ENCODE measurements at places on chromosomes 5 and 9.
A peak's percentile ranks its signal among the peaks of the same experiment; 100 is the strongest.

DNA sequence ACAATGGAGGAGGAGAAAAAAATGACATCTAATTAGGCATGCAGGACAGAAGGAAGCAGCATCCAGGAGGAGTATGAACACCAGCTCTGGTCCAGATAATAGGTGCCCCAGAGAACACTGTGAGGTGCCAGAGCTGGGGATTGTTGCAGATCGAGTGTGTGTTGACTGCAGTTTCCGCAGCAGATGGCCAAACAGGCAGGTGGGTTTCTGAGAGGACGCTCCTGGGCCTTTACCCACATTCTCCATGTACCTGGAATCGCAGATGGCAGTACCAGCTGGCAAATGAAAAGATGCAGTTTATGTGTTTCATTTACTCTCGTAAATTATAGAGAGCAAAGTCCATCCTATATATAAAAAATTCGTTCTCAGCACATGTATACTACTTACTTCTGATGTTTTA, 182.2 kb upstream of the ISL1 start:
- DNase-seq: no peak

DNA sequence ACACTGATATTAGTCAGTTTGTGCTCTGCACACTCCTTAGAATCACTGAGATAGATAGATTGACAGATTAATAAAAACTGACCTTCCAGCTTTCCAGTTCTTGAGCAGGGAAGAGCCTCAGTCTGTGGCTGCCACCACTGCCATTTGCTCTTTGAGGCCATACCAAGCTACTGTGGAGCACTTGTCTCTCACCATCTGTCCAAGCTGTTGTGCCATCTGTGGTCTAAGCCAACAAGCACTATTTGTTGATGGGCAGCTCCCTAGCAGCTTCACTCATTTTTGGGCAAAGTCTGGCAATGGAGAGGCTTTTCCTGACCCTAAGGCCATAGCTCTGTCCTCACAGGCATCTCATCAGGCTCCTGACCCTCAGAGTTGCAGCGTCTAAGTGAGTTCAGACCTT, 30.4 kb downstream of the HTR1A start:
- DNase-seq: no peak

DNA sequence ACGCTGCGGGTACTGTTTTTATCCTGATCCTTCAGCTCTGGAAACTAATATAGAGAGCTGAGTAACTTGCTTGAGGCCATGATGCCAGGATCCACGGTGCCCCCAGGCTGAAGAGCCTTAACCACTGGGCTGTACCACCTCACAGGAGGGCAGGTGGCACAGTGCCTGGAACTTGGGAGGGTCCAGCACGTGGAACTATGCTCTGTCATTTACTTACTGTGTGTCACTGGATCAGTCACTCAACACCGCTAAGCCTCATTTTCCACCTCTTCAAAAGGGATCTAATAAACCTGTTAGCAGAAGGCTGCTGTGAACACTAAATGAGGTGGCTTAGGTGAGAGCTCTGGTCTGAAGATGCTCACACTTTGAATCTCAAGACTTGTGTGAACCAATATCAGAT, 29.6 kb downstream of the KCNIP1 start:
- no peak for DNase-seq

DNA sequence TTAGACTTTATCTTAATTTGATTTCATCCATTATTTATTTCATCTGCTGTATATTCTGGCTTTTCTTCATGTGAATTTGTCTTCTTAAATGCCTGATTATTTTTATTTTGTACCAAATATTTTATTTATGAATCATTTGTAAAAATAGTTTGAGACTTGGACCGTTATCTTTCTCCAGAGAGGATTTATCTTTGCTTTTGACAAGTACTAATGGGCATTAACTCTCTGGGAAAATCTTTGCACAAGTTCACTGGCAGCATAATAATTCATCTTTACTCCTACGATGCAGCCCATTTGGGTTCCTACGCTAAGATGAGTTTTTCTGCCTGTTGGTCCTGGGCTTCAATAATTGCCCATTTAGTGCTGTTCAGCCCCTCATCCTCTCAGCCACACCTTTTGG, 131.0 kb upstream of the RORB start:
- no peak for DNase-seq

DNA sequence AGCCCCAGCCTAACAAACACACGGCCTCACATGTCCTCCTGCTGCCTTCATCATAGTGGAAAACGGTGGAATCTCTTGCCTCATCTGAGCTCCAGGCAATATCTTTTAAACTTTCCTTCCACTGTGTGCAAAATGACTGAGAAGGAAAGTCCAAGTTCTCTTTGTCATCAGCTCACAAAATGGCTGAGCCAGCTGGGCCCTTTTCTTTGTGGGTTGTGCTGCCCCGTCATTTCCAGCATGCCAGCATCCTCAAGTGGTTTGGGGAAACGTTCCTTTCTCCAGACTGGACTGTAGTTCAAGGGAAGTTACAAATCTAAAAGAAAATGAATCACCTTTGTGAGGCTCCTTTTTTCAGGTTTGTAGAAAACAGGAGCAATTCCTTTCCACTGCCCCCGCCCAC, 171.1 kb upstream of the FSTL4 start:
- no peak for DNase-seq

DNA sequence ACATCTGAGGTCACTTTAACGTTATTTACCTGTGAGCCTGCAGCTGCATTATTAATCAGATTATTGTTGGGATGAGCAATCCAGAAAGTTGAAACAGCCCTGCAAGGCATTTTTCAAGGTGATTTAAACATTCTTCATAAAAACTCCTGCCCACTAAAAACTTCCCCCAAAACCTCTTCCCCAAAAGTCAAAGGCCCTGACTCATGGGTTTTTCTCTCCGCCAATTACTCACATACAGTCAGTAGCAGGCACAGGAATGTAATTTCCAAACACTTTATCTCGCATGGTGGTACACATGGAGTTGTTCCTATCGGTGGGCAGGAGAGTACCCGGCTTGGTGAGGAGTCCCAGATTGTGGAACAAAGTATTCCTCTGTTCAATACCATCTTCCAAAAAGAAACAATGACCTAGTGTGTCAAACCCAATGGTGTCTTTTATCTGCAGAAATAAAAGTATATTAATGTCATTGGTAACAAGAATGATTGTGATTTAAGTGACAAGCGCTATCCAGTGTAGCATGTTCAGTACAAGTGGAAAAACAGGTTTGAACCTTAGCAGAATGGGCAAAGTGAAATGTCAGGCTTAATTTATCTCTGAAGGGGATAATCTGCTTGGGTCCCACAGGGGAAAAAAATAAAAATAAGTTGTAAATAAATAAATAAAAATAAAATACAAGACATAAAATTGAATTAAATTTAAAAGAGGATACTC, 38.3 kb downstream of the CEMIP2 start:
- DNase-seq: no peak

- DNase-seq: no peak
Measured at GRCh38 chr5:178123966-178124925, 6.6 kb upstream of the RMND5B start.

DNA sequence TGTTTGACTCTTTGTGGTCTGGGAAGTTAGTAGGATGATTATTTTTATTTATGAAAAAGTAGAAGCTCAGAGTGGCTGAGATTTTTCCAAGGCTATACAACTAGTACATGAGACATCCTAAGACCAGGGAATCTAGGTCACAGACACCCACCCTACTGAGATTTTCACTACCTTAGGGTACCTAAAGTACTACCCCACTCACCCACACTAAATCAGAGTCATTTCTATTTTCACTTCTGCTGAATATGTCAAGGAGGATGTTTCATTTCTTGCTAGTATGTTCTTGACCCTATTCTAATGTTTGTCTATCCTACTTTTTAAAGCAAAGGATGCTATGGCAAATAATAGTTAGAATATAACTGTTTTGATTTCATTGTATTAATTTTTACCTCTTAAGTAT, 206.0 kb downstream of the ATP10B start:
- no peak for DNase-seq

GRCh38 chr9:102642651-102643050, 352.5 kb upstream of the CYLC2 start:
- DNase-seq: no peak

GRCh38 chr9:8961186-8961851, 1161.7 kb upstream of the DMAC1 start:
- no peak for DNase-seq

GRCh38 chr9:14336244-14336643, 22.3 kb upstream of the NFIB start:
- DNase-seq: no peak

- DNase-seq: peak; percentile 86
Measured at GRCh38 chr5:143063175-143063970, 293.2 kb downstream of the ARHGAP26 start.

Measured in fibroblast of villous mesenchyme (primary cell).